Fibroblast of skin of scalp (primary cell): ENCODE measurements at places on chromosomes 5 and 9.

DNA sequence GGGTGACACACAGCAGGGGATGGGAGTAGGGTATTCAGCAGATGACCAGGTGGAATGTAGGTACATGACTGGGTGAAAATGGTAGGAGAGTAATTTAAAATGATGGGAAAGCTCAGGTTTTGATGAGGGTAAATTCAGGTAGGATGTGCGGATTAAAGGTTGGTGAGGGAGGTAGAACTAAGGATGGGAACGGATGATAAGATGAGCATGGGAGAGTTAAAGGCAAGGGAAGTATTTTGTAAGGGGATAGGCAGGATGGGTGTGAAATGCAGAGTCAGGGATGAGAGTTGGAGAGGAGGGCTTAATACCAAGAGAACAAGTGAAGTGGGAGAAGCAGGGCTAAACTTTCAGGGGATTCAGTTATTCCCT lies 1.5 kb downstream of the TLN1 start:
- no peak for DNase-seq

- peak; percentile 69 for DNase-seq
Observed at GRCh38 chr5:33401482-33402390, 39.0 kb upstream of the TARS1 start.

- peak; percentile 71 for DNase-seq
Observed at GRCh38 chr5:110768138-110768860, 29.5 kb downstream of the SLC25A46 start.

DNA sequence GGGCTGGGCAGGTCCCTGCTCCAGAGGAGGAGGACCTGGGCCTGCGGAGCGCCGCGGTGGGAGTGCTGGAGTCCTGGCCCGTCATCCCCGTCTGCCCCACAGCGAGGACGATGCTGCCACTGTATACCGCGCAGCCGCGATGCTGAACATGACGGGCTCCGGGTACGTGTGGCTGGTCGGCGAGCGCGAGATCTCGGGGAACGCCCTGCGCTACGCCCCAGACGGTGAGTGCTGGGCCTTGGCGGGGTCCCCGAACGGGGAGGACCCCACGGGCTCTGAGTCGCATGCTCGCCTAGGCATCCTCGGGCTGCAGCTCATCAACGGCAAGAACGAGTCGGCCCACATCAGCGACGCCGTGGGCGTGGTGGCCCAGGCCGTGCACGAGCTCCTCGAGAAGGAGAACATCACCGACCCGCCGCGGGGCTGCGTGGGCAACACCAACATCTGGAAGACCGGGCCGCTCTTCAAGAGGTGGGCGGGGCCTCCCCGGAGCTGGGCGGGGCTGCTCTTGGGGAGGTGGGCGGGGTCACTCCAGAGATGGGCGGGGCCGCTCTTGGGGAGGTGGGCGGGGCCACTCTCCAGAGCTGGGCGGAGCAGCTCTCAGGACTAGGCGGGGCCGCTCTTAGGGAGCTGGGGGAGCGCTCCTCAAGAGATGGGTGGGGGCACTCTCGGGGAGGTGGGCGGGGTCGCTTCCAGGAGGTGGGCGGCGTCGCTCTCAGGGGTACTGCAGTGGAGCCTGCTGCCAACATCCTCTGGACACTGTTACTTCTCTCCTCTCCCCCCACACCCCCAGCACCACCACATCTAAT lies 13.1 kb downstream of the LRRC26 start:
- DNase-seq, result peak; percentile 42

GRCh38 chr5:67152400-67152799 lies 44.2 kb downstream of the CD180 start:
- no peak for DNase-seq

- no peak for DNase-seq
Observed at GRCh38 chr5:181217803-181218062, 5.3 kb upstream of the TRIM41 start.

DNA sequence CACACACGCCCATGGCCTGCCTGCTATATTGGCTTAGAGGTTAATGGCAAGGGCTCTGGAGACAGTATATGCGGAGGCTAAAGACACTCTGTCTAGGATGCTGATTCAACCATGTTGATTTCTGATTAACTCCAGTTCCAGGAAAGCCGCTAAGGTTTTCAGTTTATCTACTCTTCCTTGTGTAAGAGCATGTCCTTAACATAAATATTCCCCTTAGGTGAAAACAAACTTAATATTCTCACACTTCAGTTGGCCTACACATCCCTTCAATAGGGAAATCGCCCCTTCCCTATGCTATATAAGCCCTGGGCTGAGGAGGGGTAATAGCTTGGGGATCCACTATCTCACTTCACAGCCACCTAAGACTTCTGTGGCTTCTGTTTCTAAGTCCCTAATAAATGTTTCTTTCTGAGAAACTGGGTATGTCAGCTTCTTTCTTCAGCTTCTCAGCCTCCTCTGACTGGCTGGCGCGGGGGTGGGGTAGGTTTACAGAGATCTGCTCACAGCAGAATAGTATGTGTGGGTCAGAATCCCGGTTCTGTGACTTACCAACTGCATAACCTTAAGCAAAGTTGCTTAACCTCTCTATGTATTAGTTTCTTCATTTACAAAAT lies 4.3 kb upstream of the GPX3 start:
- no peak for DNase-seq

DNA sequence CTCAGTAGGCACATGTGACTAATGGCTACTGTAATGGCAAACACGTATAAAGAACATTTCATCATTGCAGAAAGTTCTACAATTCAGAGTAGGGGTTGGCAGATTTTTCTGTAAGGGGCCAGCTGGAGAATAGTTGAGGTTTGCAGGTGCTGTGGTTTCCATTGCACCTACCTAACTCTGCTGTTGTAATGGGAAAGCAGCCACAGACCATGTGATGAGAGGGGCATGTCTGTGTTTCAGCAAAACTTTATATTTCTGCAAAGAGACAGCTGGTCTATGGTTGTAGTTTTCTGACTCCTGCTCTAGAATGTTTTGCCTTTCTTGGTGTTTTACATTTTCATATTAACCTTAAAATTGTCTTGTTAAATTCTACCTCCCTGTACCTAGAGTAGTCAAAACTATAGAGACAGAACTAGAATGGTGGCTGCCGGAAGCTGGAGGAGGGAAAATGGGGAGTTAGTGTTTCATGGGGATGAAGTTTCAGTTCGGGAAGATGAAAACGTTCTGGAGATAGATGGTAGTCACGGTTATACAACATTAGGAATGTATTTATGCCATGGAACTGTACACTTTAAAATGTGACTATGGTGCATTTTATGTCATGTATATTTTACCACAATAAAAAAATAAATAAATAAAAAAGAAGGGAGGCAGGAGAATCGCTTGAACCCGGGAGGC lies 44.3 kb downstream of the NUP214 start:
- DNase-seq, result no peak

- no peak for DNase-seq
Observed at GRCh38 chr5:1844708-1845436, 37.9 kb downstream of the IRX4 start.

DNA sequence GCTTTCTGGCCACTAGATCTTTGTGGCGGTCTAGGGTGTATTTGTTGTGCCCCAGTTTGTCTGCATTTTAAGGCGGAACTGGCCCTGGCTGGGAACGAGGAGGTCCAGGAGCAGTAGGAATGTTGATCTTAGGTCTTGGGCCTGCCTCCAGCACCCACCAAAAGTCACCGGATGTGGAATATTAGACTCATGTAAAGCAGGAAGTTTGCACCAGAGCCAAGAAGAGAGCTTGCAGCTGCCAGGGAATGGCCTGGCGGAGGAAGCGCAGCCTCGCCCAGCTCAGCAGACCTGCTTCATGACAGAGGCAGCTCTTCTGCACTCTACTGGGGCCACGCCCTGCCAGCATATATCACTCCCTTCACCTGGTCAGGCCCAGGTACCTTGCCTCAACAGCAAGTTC lies 3.3 kb downstream of the GPX3 start:
- no peak for DNase-seq

GRCh38 chr5:139806726-139807646 lies 11.4 kb downstream of the PSD2 start:
- no peak for DNase-seq

DNA sequence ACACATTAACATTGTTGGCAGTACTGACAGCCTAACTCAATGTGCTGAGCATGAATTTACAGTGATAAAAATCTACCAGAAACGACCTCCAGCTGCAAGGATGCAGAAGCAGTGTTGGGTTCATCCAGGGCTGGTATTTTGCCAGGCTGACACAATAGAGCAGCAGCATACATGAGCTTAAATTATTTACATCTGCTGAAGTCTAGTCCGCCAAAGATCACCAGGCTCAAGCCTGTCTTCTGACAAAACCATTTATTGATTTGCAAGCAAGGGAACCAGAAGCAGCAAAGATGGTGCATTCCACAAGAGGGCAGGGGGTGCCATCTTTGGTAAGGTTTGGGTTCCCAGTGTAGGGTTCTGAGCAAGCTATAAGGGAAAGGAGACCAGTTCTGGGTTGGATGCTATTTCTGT lies 8.7 kb upstream of the C5orf34 start:
- no peak for DNase-seq

GRCh38 chr5:109882546-109882945 lies 192.8 kb downstream of the MAN2A1 start:
- no peak for DNase-seq

GRCh38 chr5:55136521-55136920 lies 23.4 kb upstream of the GPX8 start:
- DNase-seq, result peak; percentile 76

DNA sequence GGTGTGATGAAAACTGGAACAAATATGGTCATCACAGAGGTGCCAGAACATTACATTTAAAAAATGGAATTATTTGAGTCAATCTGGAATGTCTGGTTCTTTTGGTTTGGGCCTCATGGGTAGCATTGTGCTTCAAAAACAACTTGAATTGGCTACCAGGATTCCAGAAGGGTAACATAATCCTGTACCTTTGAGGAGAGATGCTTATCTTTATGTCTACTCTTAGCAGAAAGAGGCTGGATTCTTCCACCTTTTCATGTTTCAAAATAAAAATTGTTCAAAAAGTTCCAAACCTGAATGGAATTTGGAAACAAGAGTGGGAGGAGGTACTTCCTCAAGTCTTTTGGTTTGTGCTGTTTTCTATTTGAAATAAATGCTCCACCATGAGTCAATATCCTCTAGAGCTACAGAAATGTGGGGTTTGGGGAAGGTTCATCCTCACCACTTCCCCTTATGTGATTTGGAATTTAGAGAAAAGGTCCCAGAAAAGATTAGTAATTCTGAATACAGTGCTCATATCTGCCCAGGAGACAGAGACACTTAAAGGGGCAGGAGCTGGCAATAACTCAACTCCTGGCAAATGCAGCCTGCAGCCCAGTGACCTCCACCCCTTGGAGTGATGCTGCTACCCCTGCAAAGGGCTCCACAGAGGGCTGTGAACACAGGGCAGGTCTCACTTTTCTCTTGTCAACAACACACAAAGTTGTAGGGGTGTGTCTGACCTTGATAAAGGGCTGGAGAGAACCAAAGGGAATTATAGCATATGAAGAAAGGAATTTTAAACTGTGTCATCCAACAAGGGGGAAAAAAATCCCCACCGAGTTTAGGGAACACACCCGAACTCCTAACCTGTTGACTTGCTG lies 272.8 kb downstream of the CWC27 start:
- DNase-seq, result peak; percentile 63

GRCh38 chr5:78235289-78235688 lies 59.2 kb downstream of the AP3B1 start:
- peak; percentile 15 for DNase-seq

GRCh38 chr5:154740957-154741356 lies 14.2 kb upstream of the LARP1 start:
- DNase-seq, result no peak

DNA sequence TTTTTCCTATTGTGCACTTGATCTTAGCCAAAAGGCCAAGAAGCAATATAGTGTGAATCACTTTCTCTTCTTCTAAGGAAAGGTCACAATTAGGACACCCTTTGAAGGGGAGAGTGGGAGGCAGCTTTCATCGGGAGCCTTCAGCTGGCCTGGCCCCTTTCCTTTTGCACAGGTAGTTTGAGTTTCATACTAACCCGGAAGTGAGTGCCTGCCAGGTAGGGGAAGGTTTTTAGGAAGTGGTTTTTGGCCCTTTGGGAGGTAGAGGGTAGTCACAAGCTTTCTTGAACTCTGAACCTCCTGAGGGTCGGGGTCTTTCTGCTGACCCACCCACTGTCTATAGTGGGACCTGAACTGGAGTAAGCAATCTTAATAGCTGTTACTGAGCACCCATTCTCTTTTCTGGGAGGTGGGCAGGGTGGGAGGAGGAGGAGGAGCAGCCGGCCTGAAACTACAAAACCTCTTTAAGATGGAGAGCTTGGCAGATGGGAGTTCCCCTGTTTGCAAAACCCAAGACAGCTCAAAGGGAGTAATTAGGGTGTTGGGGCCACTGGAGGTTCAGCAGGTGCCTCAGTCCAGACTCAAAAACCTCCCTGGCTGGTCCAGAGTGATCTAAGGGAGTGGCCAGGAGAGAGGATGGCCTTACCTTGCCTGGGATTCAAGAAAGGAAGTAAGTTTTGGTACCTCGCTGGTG lies 6.0 kb downstream of the LARP1 start:
- DNase-seq, result no peak

GRCh38 chr9:84990416-84990815 lies 320.9 kb downstream of the NTRK2 start:
- DNase-seq, result no peak

- DNase-seq, result no peak
Observed at GRCh38 chr5:91438871-91439270, 55.8 kb upstream of the ARRDC3 start.

DNA sequence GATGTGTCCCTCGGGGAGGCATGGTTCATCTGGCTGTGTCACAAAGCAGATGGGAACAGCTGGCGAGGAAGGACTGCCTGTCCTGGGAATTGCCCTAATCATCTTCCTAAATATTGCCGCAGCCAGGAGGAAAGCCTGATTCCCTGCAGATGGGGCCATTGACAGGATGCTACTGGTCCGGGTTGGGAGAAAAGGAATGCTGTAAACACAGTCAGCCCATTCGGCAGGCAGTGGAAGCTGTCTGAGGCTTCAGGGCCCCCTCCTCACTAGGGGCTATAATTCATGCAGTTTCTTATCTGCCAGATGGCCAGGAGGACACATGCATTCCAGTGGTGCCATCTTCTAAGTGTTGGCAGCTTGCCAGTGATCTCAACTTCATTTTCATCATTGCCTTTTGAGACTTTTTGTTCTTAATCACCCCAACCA lies 110.3 kb downstream of the KCNIP1 start:
- no peak for DNase-seq

- DNase-seq, result no peak
Observed at GRCh38 chr9:112110094-112110776, 64.9 kb downstream of the SUSD1 start.

DNA sequence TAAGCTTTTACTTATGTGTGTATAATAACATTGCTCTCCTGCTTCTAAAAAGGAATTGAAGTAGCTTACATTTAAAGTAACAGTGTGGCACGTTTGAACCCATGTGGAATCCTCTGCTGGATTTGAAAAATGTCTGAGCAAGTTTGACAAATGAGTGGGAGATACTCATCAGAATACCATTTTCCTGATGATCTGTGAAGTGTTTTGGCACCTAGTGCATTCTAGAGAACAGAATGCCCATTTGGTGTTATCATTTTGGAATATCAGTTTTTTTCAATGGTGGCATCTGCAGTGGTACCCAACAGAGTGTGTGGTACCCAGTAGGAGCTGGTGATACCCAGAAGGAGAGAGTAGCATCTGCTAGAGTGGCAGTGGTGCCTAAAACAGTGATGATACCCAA lies 471.1 kb downstream of the PLK2 start:
- no peak for DNase-seq

- DNase-seq, result no peak
Observed at GRCh38 chr9:120726484-120726883, 12.2 kb upstream of the MEGF9 start.

GRCh38 chr5:135194573-135195269 lies 160.7 kb upstream of the PITX1 start:
- DNase-seq, result peak; percentile 64

GRCh38 chr5:225334-225733 lies 7.2 kb downstream of the SDHA start:
- no peak for DNase-seq
